ENCODE measurements at places on chromosomes 4 and X.

DNA sequence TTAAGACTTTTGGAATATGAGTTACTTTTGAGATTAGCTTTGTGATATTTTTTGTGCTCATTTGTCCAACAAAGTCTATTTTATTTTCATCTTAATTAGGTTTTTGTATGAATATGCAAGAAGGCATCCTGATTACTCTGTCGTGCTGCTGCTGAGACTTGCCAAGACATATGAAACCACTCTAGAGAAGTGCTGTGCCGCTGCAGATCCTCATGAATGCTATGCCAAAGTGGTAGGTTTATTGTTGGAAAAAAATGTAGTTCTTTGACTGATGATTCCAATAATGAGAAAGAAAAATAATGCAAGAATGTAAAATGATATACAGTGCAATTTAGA lies 10.8 kb downstream of the ALB start:
- no peak for DNase-seq

- DNase-seq: no peak
Measured at GRCh38 chr4:91621446-91621845, 682.3 kb upstream of the GRID2 start.

DNA sequence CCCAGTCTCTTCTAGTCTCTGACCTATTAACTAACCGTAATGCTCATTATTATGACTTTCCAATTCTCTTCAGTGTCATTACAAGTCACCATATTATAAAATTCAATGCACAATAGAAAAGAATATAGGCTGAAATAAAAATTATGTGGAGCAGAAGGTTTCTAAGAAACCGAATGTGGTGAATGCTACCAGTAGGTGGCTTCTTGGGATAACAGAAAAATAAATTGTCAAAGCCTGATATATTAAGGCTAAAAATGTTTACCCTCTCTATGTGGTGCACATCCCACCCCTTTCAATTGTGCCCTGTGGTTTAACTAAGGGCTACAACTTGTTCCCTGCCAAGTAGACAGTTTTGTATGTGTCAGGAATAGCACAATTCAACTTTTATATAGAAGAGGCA lies 624.6 kb upstream of the TECRL start:
- DNase-seq: no peak

GRCh38 chr4:189206953-189207352 lies 733.7 kb upstream of the FRG1 start:
- DNase-seq: no peak

DNA sequence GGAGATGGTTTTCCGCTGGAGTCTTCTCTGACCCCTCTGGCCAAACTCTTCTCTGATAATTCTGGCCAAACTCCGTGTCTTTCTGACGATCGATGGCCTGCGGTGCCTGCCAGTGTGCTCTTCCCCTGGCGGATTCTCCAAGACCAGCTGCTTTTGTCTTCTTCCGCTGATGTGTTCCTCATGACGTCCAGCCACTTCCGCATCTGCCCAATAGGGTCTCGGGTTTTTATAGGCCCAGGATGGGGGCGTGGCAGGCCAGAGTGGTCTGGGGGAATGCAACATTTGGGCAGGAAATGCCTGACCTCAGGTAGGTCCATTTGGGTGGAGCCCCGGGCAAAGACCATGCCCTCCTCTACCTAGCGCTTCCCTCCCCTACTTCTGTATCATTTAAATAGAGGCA lies 1542.1 kb downstream of the STIM2 start:
- DNase-seq: no peak

DNA sequence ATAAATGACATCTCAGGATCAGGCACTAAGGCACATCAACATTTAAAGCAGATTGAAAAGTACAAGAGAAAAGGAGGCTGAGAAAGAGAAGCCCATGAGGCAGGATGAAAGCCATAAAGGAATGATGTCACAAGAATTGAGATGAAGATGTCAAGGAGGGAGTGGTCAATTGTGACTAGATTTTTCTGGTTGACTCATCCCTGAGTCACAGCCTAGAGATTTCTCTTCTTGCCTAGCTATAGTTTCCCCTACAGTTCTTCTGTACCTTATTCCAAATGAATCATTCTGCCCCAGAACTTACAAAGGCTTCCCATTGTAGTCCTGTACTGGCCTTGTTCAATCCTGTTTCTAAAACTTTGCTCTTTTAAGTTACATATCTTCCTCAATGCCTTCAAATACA lies 3.4 kb upstream of the USP53 start:
- DNase-seq: no peak

DNA sequence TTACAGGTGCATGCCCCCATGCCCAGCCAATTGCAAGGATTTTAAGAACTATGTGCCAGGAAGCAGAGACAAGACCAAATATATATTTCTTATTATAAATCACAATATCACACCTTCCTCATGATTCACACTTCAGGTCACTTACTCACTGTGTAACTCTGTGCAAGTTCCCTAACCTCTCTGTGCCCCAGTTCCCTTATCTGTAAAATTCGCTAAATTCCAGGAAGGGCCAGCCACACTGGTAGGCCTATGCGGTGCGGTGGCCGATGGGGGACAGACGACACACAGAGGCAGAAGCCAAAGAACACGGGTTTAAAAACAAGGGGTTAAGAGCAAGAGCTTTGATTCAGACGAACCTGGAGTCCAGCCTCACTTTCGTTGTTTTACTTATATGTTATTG lies 2.8 kb downstream of the TRIM2 start:
- DNase-seq: no peak

DNA sequence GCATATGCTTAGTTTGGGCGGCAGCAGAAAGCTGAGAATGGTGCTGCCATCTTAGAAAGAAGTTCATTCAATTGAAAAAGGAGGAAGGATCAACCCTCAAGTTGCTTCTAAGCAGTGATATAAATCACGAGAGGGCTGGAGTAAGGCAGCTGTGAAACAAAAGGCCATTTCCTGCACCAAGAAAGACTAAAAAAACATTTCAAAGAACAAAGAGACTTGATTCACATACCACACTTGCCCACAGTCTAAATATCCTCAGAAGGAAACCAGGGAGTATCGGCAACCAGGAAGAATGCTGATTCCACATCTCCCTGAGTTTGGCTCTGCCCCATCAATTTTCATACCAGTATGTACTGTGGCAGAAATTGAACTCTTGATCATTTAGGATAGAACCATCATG lies 240.1 kb downstream of the OPHN1 start:
- DNase-seq: no peak

DNA sequence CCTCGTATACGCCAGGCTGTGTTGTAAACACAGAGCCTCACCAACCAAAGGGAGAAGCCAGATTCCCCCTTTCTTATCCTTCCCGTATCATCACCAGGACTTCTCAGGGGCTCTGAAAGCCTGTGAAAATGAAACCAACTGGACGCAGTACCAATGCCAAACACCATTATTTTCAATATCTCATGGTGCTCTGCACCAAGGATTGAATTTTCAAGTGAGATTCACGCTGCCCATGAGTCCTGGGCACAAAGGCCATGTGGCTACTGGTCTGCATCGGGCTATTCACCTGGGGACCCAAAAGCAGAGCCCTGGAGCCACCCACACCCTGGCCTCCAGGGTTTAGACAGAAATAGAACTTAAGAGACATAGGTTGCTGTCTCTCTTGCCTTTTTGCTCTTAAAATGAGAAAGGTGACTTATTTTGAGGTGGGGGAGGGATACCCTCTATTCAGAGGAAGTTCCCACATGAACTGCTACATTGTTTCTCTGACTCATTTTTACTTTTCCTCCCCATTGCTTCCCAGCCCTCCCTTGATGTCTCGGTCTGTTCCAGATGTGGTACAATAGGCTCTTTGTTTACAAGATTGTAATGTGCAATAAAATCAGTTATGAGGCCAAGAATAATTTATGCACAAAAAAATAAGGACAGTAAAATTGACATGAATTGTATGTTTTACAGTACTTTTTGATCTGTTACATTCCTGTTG lies 55.4 kb downstream of the MAML3 start:
- DNase-seq: no peak
